Mononuclear cell (primary cell): ENCODE measurements at places on chromosomes 7 and 10. TPM values are rescaled to one million over a fixed set of nuclear protein-coding genes. Genes with fewer than 3 reads are reported as not detected.

The BTBD16 gene
- total RNA-seq = not detected

The INTS1 gene
- total RNA-seq = 26.0 TPM

The MRC1 gene
- 0.21 TPM for total RNA-seq

The TNPO3 gene
- total RNA-seq = 26.8 TPM

The UPK3B gene
- 0.52 TPM for total RNA-seq

The PPP1R9A gene
- total RNA-seq = 1.6 TPM

The OPALIN gene
- not detected for total RNA-seq

The GET4 gene
- total RNA-seq = 20.7 TPM

The ASZ1 gene
- total RNA-seq = not detected

The GPR22 gene
- 0.21 TPM for total RNA-seq

The PTPRZ1 gene
- total RNA-seq = not detected

The NUTM2A gene
- 0.84 TPM for total RNA-seq

The TBXAS1 gene
- total RNA-seq = 67.8 TPM

The FAM25A gene
- not detected for total RNA-seq

The ASB10 gene
- not detected for total RNA-seq

The AKR1D1 gene
- total RNA-seq = not detected

The COL28A1 gene
- 0.42 TPM for total RNA-seq

The SGCE gene
- total RNA-seq = 4.6 TPM

The AQP1 gene
- total RNA-seq = 0.42 TPM

The GHRHR gene
- total RNA-seq = not detected

The PLPP4 gene
- not detected for total RNA-seq

The TMEM229A gene
- not detected for total RNA-seq

The PTN gene
- not detected for total RNA-seq

The SLC18A2 gene
- total RNA-seq = 2.8 TPM

The CYP3A5 gene
- total RNA-seq = 0.10 TPM

The PTER gene
- 13.7 TPM for total RNA-seq

The TCAF1 gene
- total RNA-seq = 6.0 TPM

The OR2A12 gene
- total RNA-seq = not detected

The FGF8 gene
- not detected for total RNA-seq

The INPP5A gene
- 18.6 TPM for total RNA-seq

The CYP3A4 gene
- total RNA-seq = not detected

The SYT15B gene
- total RNA-seq = 0.10 TPM

The COX19 gene
- 33.4 TPM for total RNA-seq

The C1GALT1 gene
- 81.2 TPM for total RNA-seq
